ENCODE measurements at places on chromosomes 7 and 10. TPM values are rescaled to one million over a fixed set of nuclear protein-coding genes. Genes with fewer than 3 reads are reported as not detected.

Gene PNLIPRP3
- not detected for total RNA-seq

Gene ADAM12
- total RNA-seq, result not detected

DNA sequence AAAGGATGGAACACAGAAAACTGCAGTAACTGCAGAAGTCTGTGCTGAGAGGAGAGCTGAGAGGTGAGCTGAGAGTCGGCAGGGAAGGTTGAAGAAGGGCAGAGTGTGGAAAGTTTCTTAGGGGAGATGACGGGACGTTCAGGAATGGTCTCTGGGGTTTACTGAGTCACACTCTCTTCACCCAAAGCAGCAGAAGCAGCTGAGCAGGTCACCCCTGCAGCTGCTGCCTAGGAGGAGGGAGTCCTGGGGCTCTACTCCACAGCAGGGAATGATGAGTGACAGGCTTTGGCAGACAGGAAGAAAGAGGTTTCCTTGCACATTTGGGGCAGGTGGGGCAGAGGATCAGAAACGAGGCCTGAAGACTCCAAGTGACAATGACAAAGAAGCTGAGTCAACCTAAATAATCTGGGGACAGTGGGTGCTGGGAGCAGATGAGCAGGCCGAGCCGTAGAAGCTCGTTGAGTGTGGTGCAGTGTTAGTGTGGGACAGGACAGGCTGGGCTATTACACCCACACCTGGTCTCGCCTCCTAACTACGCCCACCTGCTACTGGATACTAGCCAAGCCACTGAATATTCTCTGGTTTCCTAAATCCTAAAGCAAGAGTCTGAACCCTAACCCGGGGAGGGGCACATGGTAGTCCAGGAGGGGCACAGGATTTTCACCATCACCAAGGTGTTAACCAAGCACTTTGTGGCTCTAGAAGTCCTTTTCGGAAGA, 24.9 kb downstream of the BEND7 start:
- H3K4me1 ChIP-seq, result no peaks in the 10 kb centered on the region
- peaks cover 13% of the 10 kb centered on the region for H3K27me3 ChIP-seq
- no peak overlapping the region for H3K4me3 ChIP-seq
- H3K36me3 ChIP-seq, result no peaks in the 10 kb centered on the region

DNA sequence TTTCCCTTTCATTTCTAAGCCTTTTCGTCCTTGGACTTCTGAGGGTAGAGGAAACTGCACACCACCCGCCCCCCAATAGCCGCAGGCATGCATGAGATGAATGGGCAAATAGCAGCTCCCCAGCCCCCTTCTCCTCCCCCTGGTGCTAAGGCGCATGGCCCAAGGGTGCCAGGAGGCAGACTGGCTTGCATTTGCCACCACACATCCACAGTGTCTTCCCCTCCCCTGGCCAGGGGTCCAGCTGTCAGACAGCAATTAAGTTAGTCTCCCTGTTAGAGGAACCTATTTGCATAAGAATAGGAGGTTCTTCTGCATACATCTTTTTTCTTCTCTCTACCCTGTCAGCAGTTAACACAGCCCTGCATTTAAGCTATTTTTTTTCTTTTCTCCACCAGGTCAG, 20.2 kb downstream of the TOMM7 start:
- no peaks in the 10 kb centered on the region for H3K36me3 ChIP-seq
- H3K4me1 ChIP-seq, result no peaks in the 10 kb centered on the region
- no peak for DNase-seq
- no peak overlapping the region for H3K27ac ChIP-seq
- no peak overlapping the region for H3K4me3 ChIP-seq

- DNase-seq, result no peak
- peaks cover 24% of the 10 kb centered on the region for H3K36me3 ChIP-seq
- H3K4me1 ChIP-seq, result peaks cover 22% of the 10 kb centered on the region
- no peak overlapping the region for H3K4me3 ChIP-seq
- no peaks in the 10 kb centered on the region for H3K27me3 ChIP-seq
Measured at GRCh38 chr10:102651455-102652169, 7.3 kb downstream of the TRIM8 start.

GRCh38 chr7:90425376-90425775, 22.1 kb downstream of the CLDN12 start:
- no peaks in the 10 kb centered on the region for H3K27me3 ChIP-seq
- no peak overlapping the region for H3K27ac ChIP-seq
- DNase-seq, result no peak
- no peak overlapping the region for H3K4me3 ChIP-seq

GRCh38 chr7:101861218-101861775, 43.9 kb downstream of the CUX1 start:
- peaks cover 24% of the 10 kb centered on the region for H3K4me1 ChIP-seq
- no peak for DNase-seq
- no peak overlapping the region for H3K27ac ChIP-seq

GRCh38 chr7:127089146-127089545, 163.6 kb downstream of the GRM8 start:
- H3K27me3 ChIP-seq, result peaks cover 56% of the 10 kb centered on the region
- no peak overlapping the region for H3K4me3 ChIP-seq
- H3K36me3 ChIP-seq, result no peaks in the 10 kb centered on the region
- no peaks in the 10 kb centered on the region for H3K4me1 ChIP-seq
- no peak for DNase-seq

DNA sequence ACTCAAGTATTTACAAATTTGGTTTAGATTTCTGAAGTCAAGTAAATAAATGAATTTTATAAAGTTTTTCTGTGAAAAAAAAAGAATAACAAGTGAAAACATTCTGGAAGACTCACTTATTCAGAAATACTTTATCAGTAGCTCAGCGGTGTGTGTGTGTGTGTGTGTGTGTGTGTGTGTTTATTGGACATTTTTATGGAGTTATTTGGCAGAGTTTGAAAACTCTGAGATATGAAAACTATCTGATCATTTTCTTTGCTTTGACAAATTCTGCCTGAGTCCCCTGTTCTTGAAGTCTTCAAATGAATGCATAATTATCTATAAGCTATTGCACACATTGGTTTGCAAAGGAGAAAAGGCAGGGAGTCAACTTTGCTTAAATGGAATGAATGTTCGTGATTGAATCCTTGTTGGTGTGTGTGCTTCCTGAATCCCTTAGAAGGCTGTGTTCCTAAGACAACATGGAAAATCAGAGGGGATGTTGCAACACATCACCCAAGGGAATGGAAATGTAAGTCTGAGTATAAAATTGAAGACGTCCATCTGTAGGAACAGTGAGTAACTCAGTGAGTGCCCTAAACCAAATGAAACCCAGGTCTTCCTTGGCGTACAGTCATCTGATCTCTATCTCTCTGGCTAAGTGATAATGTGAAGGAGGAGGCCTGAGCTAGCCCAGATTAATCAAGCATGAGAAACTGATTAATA, 160.9 kb downstream of the REEP3 start:
- no peak overlapping the region for H3K27ac ChIP-seq
- H3K27me3 ChIP-seq, result no peaks in the 10 kb centered on the region
- no peak for DNase-seq
- H3K36me3 ChIP-seq, result no peaks in the 10 kb centered on the region
- H3K4me3 ChIP-seq, result no peak overlapping the region

Gene GHRHR
- total RNA-seq, result not detected

DNA sequence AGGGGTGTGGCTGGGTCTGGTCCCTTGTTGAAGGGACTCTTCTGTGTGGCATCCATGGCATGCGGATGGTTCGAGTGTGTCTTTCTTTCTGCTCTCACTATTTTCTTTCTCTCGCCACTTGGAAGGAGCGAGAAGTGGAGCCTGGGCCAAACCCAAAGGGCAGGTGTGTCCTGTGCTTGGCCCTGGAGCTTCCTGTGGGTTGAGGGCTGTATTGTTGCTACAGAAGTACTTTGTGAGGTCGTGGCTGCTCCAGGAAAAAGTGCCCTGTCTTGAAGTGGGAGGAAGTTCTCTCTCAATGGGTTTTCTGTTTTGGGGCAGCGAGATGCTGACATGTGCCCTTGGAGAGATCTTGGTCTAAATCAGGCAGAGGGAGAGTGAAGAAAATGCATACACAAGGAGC, 72.0 kb downstream of the DOCK1 start:
- peaks cover 14% of the 10 kb centered on the region for H3K4me1 ChIP-seq
- no peak overlapping the region for H3K27ac ChIP-seq
- no peak overlapping the region for H3K4me3 ChIP-seq
- peaks cover 11% of the 10 kb centered on the region for H3K36me3 ChIP-seq
- DNase-seq, result no peak
- no peaks in the 10 kb centered on the region for H3K27me3 ChIP-seq

DNA sequence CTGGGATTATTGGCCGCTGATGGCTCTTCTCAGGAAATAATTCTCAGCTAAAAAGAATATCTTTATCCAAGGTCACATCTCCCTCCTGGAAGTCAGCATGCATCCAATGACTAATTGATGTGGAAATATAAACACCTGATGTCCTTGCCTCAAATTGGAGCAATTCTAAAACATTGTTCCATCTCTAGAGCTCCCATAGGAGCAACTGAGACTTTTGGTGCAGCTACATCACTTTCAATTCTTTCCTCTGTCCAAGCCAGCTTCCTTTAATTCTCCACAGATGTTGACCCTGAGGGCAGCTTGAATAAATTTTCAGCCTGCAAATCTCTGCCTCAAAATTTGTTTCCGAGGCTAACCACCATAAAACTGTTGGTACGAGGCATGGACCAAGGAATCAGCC, 43.9 kb upstream of the KCND2 start:
- H3K27ac ChIP-seq, result no peak overlapping the region
- H3K27me3 ChIP-seq, result no peaks in the 10 kb centered on the region
- no peak overlapping the region for H3K4me3 ChIP-seq
- no peak for DNase-seq
- no peaks in the 10 kb centered on the region for H3K4me1 ChIP-seq

DNA sequence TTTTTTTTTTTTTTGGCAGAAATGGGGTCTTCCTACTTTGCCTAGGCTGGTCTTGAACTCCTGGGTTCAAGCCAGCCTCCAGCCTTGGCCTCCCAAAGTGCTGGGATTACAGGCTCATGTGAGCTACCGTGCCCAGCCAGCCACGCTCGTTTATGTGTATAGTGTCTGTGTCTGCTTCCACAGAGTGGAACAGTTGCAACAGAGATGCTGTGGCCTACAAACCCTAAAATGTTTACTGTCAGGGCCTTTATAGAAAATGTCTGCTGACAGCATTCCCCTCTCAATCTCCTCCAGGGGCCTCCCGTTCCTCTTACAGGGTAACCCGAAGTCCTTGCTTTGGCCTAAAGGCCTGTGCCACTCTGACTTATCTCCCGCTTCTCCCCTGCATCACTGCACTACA, 87.6 kb upstream of the LEP start:
- DNase-seq, result no peak
- no peak overlapping the region for H3K4me3 ChIP-seq
- no peaks in the 10 kb centered on the region for H3K36me3 ChIP-seq
- no peak overlapping the region for H3K27ac ChIP-seq

Gene TAS2R5
- 3.6 TPM for total RNA-seq

All from Calu3 (cell line).